HCT116 (cell line): ENCODE measurements at places on chromosomes 6 and 20.
A peak's percentile ranks its signal among the peaks of the same experiment; 100 is the strongest.

GRCh38 chr20:23606652-23607049 is 934 bp upstream of the CST9 start:
- no peaks in the 10 kb centered on the region for H3K4me1 ChIP-seq
- no peak overlapping the region for H3K27ac ChIP-seq
- H3K4me3 ChIP-seq = no peak overlapping the region
- peaks cover 4% of the 10 kb centered on the region; the same call in 1 of the 2 replicates for H3K27me3 ChIP-seq

DNA sequence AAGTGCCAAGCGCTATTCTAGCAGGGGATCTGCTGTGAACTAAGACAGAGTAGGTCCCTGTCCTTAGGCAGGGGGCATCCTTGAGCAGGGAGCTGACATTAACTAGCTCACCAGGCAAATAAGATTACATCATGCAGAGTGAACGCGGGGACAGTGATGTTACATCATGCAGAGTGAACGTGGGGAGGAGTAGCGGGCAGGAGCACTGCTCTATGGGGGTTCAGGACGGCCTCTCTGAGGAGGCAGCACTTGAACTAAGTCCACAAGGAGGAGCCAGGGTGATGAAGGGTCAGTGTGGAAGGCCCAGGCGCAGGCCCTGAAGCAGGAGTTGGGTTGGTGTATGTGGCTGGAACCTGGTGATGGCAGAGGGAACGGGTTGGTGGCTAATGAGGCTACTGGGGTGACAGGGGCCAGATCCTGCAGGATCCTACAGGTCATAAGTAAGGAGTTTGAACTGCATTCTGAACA is 38.7 kb downstream of the KAT14 start:
- no peaks in the 10 kb centered on the region for H3K4me1 ChIP-seq
- DNase-seq = no peak
- no peaks in the 10 kb centered on the region for H3K36me3 ChIP-seq
- no peaks in the 10 kb centered on the region for H3K27me3 ChIP-seq

- no peak overlapping the region for H3K27ac ChIP-seq
- no peaks in the 10 kb centered on the region for H3K27me3 ChIP-seq
- H3K36me3 ChIP-seq = no peaks in the 10 kb centered on the region
- no peak for DNase-seq
These were observed 44.2 kb upstream of the SLC9A8 start for GRCh38 chr20:49768204-49769047.

- no peaks in the 10 kb centered on the region for H3K36me3 ChIP-seq
- H3K27ac ChIP-seq = no peak overlapping the region
- no peaks in the 10 kb centered on the region for H3K27me3 ChIP-seq
- no peaks in the 10 kb centered on the region for H3K4me1 ChIP-seq
These were observed 149.3 kb downstream of the LRRC1 start for GRCh38 chr6:53944091-53944490.

DNA sequence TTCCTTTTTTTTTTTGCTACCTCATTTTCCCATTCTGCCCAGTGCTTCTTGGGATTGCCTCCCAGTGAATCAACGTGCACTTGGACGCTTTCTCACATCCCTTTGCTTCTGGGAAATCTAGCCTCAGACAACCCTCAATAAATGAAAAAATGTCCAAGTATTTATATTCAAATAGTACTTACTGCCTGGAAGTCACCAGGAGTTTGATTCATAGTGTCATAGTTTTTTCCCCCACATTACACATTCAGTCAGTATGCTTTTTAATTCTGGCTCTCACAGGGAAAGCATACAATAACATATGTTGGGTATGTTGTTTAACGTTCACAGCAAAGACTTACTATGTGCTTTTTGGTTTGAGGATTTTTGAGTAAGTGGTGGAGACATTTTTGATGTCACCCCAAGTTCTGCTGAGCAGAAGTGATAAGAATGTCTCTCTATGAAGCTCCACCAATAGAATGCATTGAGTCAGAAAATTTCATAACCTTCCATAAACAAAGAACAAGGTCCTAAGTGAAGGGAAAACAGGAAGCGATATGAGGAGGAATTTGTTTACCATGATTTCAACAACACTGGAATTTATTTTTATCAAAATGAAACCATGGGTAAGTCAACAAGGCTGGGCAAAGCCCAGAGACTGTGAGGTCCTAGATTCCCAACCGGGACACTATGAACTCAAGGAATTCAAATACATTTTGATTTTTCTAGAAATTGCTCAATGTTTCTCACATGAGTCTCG is 301.2 kb upstream of the BMP2 start:
- no peak for DNase-seq
- H3K4me3 ChIP-seq = no peak overlapping the region
- H3K36me3 ChIP-seq = no peaks in the 10 kb centered on the region
- H3K27ac ChIP-seq = no peak overlapping the region

- no peak overlapping the region for H3K4me3 ChIP-seq
- no peaks in the 10 kb centered on the region for H3K27me3 ChIP-seq
- no peaks in the 10 kb centered on the region for H3K4me1 ChIP-seq
- no peaks in the 10 kb centered on the region for H3K36me3 ChIP-seq
These were observed 346.0 kb upstream of the MARCKS start for GRCh38 chr6:113511100-113511499.

- H3K27me3 ChIP-seq = no peaks in the 10 kb centered on the region
- no peaks in the 10 kb centered on the region for H3K4me1 ChIP-seq
- H3K27ac ChIP-seq = no peak overlapping the region
- H3K36me3 ChIP-seq = no peaks in the 10 kb centered on the region
These were observed 298.4 kb downstream of the ALDH8A1 start for GRCh38 chr6:134651519-134651918.

GRCh38 chr6:98601716-98602115 is 232.7 kb upstream of the POU3F2 start:
- H3K36me3 ChIP-seq = no peaks in the 10 kb centered on the region
- DNase-seq = no peak
- no peaks in the 10 kb centered on the region for H3K4me1 ChIP-seq
- H3K27me3 ChIP-seq = peaks cover 5% of the 10 kb centered on the region; the same call in 1 of the 2 replicates

- H3K36me3 ChIP-seq = no peaks in the 10 kb centered on the region
- no peak overlapping the region for H3K4me3 ChIP-seq
- no peaks in the 10 kb centered on the region for H3K27me3 ChIP-seq
These were observed 128.2 kb downstream of the GPX5 start for GRCh38 chr6:28653876-28654275.

DNA sequence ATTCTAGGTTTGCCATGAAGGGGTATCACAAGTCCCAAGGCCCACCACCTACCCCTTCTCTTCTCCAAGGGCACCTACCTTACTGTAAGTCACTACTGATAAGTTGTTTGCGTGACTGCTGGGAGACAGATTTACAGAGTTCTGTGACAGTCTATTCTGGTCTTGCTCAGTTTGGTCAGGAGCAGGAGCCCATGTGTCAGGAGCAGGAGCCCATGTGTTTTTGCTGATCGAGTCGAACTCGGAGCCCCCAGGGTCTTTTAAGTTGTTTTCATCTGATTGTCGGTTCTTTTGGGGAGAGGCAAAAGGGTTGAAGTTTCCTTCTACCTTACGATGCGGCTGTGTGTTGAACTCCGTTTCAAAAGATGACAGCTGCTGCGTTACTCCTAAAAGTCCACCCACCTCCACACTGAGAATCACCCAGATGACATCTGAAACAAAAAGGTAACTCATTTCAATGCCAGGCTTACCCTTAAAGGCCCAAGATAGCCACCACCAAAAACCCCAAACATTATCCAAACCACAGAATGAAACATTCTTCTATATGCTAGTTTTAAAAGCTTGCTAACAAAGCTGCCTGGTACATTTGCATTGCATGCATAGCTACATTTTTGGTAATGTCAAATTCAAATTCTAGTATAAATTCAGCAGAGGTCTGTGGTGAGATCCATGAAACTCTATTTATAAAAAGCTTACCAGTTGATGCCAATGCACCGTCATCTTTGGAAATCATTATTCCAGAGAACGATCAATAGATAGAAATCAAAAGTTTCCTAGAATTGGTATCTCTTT is 50.5 kb upstream of the SPDEF start:
- H3K4me3 ChIP-seq = no peak overlapping the region
- no peak for DNase-seq
- no peaks in the 10 kb centered on the region for H3K27me3 ChIP-seq

GRCh38 chr6:2257363-2257762 is 12.0 kb upstream of the GMDS start:
- DNase-seq = no peak
- H3K4me3 ChIP-seq = no peak overlapping the region
- H3K4me1 ChIP-seq = no peaks in the 10 kb centered on the region
- no peaks in the 10 kb centered on the region for H3K36me3 ChIP-seq

DNA sequence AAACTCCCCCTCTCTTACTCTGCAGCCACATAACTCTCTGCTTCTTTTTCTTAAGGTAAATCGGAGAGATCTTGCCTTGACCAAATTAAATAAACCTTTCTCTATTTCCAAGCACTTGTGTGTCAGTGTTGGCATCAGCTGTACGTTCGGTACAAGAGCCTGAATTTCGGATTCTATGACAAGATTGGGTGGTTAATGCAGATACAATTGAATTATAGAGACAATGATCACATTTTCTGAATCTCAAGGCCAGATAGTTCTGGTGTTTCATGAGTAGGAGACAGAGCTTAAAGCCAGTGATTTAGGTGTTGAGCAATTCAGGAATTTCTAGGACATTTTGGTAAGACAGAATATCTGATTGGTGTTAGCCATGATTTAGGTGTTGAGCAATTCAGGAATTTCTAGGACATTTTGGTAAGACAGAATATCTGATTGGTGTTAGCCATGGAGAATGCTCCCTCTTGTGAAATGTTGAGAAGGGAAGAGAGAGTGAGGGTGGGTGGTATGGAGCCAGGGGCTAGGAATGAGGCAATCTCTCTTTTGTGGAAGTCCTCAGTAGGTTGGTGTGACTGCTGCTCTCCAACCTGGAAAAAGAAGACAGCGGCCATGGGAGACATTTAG is 5.1 kb downstream of the SPINT3 start:
- H3K4me1 ChIP-seq = no peaks in the 10 kb centered on the region
- peaks cover 19% of the 10 kb centered on the region; the same call in 1 of the 2 replicates for H3K27me3 ChIP-seq
- no peak overlapping the region for H3K27ac ChIP-seq

GRCh38 chr6:128275030-128275429 is 245.4 kb downstream of the PTPRK start:
- no peaks in the 10 kb centered on the region for H3K36me3 ChIP-seq
- H3K27me3 ChIP-seq = no peaks in the 10 kb centered on the region
- H3K27ac ChIP-seq = no peak overlapping the region
- no peak overlapping the region for H3K4me3 ChIP-seq

GRCh38 chr20:39268981-39269461 is 306.9 kb downstream of the DHX35 start:
- no peaks in the 10 kb centered on the region for H3K36me3 ChIP-seq
- DNase-seq = peak; percentile 13
- H3K4me3 ChIP-seq = no peak overlapping the region
- no peak overlapping the region for H3K27ac ChIP-seq

- H3K4me3 ChIP-seq = no peak overlapping the region
- no peaks in the 10 kb centered on the region for H3K27me3 ChIP-seq
These were observed 34.0 kb downstream of the CNKSR3 start for GRCh38 chr6:154476494-154476893.

GRCh38 chr6:83472767-83473166 is 39.6 kb upstream of the PRSS35 start:
- no peaks in the 10 kb centered on the region for H3K4me1 ChIP-seq
- no peaks in the 10 kb centered on the region for H3K36me3 ChIP-seq
- no peak overlapping the region for H3K4me3 ChIP-seq
- no peaks in the 10 kb centered on the region for H3K27me3 ChIP-seq
- H3K27ac ChIP-seq = no peak overlapping the region

DNA sequence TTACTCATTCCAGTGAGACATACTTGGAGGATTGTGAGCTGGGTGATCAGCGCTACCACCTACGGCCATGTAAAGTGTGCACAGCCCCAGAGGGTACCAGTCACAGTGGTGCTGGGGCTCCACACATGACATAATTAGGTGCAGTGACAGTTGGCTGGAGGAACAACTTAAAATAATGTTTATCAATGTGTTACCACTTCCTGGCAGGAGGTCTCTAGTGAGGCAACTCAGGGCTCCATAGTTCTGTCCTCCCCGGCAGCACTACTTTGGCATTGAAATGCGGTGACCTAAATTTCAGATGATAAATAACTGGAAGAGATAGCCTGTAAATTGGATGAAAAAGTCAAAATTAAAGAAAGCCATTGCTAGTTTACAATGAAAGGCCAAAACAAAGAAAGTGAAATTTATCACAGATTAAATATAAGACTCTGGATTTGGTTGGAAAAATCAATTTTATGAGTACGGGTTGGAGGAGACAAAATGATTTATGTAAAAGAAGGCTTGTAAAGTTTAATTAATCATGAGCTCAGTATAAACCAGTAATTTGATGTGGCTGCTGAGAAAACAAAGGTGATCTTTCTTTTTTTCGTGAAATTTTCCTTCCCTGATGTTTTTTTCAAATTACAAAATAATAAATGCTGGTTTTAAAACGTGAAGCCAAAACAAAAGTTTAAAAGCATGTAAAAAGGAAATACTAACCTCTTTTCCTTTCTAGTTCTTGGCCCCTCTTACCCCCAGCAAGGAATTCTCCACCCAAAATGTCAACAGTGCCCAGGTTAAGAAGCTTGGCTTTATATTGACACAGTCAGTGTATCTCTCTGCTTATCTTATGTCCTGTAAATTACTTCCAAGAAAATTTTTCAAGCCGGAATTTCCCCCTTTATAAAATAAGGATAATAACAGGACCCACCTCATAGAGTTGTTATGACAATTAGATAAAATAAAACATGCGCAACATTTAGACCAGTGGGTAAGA is 126.7 kb upstream of the NOX3 start:
- no peak overlapping the region for H3K27ac ChIP-seq
- DNase-seq = no peak
- no peaks in the 10 kb centered on the region for H3K4me1 ChIP-seq
- no peaks in the 10 kb centered on the region for H3K36me3 ChIP-seq
- no peaks in the 10 kb centered on the region for H3K27me3 ChIP-seq

- DNase-seq = no peak
- peak overlapping the region; percentile 38; the same call in 1 of the 2 replicates for H3K27ac ChIP-seq
- H3K27me3 ChIP-seq = no peaks in the 10 kb centered on the region
- H3K4me1 ChIP-seq = peaks cover 3% of the 10 kb centered on the region
These were observed 536 bp upstream of the MTFR2 start for GRCh38 chr6:136250686-136251008.

DNA sequence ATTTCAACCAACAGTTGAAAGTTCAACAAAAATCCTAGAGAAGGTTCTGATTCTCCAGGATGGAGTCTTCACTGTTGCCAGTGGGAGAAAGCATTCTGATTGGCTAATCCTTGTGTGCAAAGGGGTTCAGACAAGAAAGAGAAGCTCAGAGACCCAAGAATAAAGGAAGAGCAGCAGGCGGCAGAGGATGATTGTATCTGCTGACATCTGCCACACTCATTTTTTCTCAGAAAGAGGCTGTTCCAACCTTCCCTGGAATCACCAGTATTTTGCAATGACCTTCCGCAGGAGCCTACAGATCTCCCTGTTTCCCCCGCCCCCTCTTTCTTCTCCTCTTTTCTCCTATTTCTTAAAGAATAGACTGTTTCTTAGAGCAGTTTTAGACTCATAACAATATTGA is 376.7 kb downstream of the CDH26 start:
- no peak for DNase-seq
- H3K36me3 ChIP-seq = no peaks in the 10 kb centered on the region
- no peak overlapping the region for H3K4me3 ChIP-seq
- H3K27ac ChIP-seq = no peak overlapping the region

- H3K4me3 ChIP-seq = no peak overlapping the region
- H3K27ac ChIP-seq = no peak overlapping the region
- DNase-seq = peak; percentile 12
- peaks cover 14% of the 10 kb centered on the region for H3K27me3 ChIP-seq
These were observed 129.3 kb upstream of the KCNK16 start for GRCh38 chr6:39451831-39452230.

GRCh38 chr6:8242885-8243284 is 140.5 kb upstream of the EEF1E1 start:
- no peak for DNase-seq
- no peaks in the 10 kb centered on the region for H3K4me1 ChIP-seq
- peaks cover 28% of the 10 kb centered on the region for H3K27me3 ChIP-seq
- H3K36me3 ChIP-seq = no peaks in the 10 kb centered on the region
